ENCODE measurements at places on chromosomes 7 and 10. TPM values are rescaled to one million over a fixed set of nuclear protein-coding genes. Genes with fewer than 3 reads are reported as not detected.
A peak's percentile ranks its signal among the peaks of the same experiment; 100 is the strongest.

GRCh38 chr10:70887804-70888800, at the start of gene PCBD1:
TSS of gene PCBD1 (minus strand) at chr10:70888565. CDS start at chr10:70888533, 32 bp downstream.
- DNase-seq: peak; percentile 93

GRCh38 chr10:13485623-13486022, 43.2 kb downstream of the BEND7 start:
- DNase-seq: no peak

- no peak for DNase-seq
Measured at GRCh38 chr10:112913661-112914287, 36.3 kb upstream of the TCF7L2 start.

DNA sequence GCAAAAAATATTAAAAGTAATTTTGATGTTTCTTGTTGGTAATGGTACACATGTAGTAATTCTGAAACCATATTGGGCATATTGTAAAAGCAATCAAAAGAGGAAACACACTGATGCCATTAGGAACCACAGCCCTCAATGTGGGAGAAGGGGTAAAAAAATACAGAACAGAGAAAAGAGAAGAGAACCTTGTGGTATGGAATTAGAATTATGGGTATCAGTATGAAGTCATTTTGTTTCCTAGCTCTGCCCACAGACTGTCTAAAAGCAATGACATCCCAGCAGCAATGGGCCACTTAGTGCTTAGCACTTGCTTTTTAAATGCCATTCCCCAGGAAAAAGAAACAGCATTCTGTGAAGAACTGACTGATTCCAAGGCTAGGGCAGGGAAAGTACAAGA, 61.5 kb downstream of the CPVL start:
- DNase-seq: no peak

DNA sequence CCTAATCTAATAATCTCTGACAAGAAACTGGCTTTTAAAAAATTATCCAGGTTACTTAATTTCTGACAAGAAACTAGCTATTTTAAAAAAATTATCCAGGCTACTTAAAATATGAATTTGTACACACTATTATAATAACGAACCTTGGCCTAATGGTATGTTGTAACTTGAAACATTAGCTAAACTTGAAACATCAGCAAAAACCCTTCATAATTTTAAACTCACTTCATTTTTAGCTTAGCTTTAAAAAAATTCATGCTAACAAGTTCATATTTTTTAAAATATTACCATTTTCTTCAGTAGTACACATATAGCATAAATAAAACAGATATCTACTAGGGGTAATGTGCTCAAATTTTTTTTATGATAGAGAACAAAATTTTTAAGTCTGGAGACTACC, 35.6 kb downstream of the BRAF start:
- no peak for DNase-seq

- no peak for DNase-seq
Measured at GRCh38 chr10:130455111-130455695, 319.0 kb downstream of the GLRX3 start.

DNA sequence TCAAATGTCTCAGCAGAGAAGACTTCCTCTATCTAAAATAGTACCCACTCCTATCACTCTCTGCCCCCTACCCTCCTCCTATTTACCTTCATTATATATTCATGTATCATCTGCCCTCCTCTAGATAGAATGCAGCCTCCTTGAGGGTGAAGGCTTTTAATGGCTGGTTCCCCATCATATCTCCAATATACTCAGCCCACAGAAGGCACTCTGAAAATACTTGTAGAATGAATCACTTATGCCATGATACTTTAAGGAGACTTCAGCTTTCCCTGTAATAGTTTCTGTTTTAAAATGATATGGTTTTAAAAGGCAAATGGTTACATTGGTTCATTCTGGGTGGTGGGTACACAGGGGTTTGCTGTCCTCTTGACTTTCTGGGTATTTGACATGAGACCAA, 25.3 kb downstream of the GFRA1 start:
- no peak for DNase-seq

DNA sequence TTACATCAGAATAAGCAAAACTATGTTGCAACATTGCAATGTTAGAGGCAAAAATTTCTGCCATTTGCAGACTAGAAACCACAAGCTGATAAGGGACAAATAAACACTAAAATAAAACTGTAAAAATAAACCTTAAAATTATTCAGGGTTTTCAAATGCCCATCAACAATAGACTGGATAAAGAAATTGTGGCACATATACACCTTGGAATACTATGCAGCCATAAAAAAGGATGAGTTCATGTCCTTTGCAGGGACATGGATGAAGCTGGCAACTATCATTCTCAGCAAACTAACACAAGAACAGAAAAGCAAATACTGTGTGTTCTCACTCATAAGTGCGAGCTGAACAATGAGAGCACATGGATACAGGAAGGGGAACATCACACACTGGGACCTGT, 385.0 kb downstream of the PHF14 start:
- no peak for DNase-seq

DNA sequence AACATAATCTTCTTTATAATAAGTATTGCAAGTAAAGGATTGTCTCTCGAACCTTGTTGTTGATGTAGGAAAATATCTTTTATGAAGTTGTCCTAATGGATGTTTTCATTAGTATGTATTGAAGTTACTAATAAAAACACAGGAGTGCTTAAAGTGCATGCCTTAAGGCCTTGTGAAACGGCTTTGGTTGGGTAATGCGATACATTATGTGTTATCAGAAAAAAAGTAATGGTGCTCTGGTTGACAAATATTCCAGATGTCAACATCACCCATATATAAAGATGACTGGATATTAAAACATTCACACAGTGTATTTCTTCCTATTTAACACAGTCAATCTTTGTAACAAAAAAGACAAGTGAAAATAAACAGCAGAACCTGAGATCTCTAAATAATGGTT, 310.7 kb downstream of the PRKG1 start:
- no peak for DNase-seq

DNA sequence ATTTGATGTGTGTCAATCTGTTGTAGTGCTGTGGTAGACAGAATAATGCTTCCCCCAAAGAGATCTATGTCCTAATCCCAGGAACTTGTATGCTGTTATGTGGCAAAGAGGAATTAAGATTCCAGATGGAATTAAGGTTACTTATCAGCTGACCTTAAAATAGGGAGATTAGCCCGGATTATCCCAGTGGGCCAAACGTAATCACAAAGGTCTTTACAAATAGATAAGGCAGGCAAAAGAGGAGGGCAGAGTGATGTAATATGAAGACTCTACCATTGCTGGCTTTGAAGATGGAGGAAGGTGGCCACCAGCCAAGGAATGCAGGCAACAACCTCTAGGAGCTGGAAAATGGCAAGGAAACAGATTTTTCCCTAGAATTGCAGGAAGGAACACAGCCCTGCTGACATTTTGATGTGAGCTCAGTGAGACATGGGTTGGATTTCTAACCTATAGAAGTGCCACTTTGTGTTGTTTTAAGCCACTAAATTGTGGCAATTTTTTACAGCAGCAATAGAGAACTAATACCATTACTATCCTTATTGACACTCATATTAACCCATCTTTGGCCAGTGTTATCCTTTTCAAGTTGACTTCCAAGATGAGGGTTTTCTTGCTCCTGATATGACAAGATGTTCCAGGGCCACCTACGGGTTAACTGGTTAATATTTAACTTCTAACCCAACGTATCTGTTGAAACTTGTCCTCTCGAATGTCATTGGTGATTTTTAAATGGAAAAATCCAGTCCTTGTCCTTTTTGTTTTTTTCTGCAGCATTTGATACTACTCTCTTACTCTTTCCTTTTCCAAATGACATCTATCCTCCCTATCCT, 29.3 kb downstream of the CYCS start:
- DNase-seq: no peak

DNA sequence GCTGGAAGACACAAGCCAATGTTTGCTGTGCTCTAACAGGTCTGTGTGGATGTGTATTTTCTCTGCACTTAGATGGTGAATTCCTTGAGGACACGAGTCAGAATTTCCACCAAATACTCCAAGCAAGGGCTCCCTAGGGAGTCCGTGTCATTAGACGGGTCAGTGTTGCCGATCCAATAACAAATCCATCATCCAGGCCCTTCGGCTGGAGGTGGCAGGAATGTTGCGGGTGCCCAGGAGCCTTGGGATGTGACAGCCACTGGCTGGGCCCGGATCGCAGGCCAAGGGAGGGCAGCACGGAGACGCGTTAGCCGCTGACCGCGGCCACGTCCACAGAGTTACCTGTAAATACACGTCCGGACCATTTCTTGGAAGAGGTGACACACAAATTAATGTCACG, 186.8 kb downstream of the WDR37 start:
- peak; percentile 21 for DNase-seq

- peak; percentile 77 for DNase-seq
Measured at GRCh38 chr7:23712368-23713284, 2.6 kb downstream of the STK31 start.

DNA sequence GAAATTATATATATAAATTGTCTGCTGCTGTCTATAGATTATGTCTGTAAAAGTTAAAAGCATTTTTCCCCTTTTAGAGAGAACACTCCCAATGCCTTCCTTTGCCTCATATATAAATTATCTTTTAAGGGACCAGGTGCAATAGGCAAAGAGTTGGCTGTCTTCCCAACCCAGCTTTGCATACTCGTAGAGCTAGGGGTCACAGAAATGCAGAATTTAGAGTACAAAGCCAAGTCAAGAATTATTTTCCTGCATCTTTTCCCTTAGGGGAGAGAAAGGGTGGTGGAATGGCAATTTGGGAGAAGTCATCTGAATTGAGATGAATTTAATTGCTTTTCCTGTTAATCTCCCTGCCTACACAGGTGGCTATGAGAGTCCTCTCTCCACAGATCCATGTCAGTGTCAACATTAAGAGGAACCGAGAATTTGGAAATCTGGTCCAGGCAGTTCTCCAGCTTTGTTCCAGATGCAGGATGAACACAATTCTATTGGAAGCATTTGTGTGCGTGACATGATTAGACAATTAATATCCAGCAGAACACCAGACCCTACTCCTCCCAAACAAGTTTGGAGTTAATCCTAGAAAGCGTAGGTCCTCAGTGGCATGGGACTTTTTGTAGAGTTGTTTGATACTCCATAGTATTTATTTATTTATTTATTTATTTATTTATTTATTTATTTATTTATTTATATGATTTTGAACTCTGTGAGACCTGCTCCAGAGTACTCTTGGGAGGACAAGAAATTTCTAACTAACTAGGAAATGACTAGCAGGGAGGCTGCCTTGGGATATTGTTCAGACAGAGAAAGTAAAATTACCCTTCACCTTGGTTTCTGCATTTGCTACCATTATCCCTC, 80.3 kb upstream of the SKAP2 start:
- DNase-seq: no peak

GRCh38 chr10:108090476-108091215, 926.1 kb upstream of the SORCS1 start:
- no peak for DNase-seq

- no peak for DNase-seq
Measured at GRCh38 chr7:85573844-85574243, 387.0 kb upstream of the SEMA3D start.

- no peak for DNase-seq
Measured at GRCh38 chr7:75817116-75817515, 3.5 kb upstream of the CCL24 start.

- no peak for DNase-seq
Measured at GRCh38 chr10:91149550-91149949, 70.9 kb upstream of the PCGF5 start.

GRCh38 chr10:4770801-4771553, 55.0 kb upstream of the AKR1E2 start:
- no peak for DNase-seq

DNA sequence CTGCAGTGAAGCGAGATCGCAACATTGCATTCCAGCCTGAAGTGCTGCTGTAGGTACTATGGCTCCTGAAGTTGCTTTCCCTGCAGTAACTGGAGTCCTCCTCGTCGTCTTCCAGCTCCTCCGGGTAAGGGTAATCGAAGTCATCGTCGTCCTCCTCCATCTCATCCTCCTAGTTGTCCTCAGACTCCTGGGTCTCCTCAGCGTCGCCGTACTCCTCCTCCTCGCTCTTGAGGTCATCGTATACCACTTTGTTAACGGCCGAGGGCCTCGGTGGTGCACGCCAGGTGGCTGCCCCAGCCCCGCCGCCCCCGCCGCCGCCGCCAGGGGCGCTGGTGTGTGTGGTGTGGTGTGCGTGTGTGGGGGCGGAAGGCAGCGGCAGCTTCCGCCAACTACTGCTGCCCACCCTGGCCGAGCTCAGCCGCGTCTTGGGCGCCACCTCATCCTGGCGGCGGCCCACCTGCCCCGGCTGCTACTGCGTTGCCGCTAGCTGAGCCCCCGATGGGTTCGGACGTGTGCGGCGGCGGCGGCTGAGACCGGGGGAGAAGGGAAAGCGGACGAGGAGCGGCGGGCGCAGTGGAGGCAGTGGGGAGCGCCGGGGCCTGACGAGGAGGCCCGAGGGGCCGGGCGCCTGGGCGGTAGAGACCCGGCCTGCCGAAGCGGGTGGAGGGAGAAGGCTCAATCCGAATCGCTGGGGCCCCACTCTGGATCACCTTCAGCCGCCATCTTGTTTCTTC, 11.8 kb upstream of the ACBD5 start:
- peak; percentile 83 for DNase-seq

GRCh38 chr7:34322841-34323240, 335.2 kb upstream of the NPSR1 start:
- no peak for DNase-seq

- no peak for DNase-seq
Measured at GRCh38 chr10:119896061-119896655, 3.6 kb downstream of the SEC23IP start.

RHOBTB1 gene
- total RNA-seq: 14.6 TPM

TRIL gene
- total RNA-seq: 6.1 TPM

GLCCI1 gene
- 25.2 TPM for total RNA-seq

NEUROD6 gene
- total RNA-seq: not detected

CARD11 gene
- 9.6 TPM for total RNA-seq

PCLO gene
- total RNA-seq: 12.0 TPM

CCL24 gene
- total RNA-seq: not detected

FAM185A gene
- 10.4 TPM for total RNA-seq

AP1S1 gene
- 50.4 TPM for total RNA-seq

PAPOLB gene
- total RNA-seq: 0.06 TPM

Measured in kidney (tissue), 22 donors.